Activated CD4-positive, alpha-beta T cell treated with anti-CD3 and anti-CD28 coated beads, Interleukin-2, amount 50 U/mL, for 1 hour (primary cell): ENCODE measurements at places on chromosomes 7 and 10.
A peak's percentile ranks its signal among the peaks of the same experiment; 100 is the strongest.

GRCh38 chr7:73683788-73684693 is 644 bp downstream of the BUD23 start:
- no peak for DNase-seq

GRCh38 chr10:109665321-109665720 is 258.0 kb downstream of the XPNPEP1 start:
- DNase-seq, result no peak

- no peak for DNase-seq
These were observed 62.6 kb downstream of the RNF32 start for GRCh38 chr7:156703209-156703608.

GRCh38 chr10:73772281-73773151 is 9.3 kb upstream of the CHCHD1 start:
- peak; percentile 73 for DNase-seq

- DNase-seq, result no peak
These were observed 69.7 kb upstream of the CAMK2B start for GRCh38 chr7:44395067-44395466.

DNA sequence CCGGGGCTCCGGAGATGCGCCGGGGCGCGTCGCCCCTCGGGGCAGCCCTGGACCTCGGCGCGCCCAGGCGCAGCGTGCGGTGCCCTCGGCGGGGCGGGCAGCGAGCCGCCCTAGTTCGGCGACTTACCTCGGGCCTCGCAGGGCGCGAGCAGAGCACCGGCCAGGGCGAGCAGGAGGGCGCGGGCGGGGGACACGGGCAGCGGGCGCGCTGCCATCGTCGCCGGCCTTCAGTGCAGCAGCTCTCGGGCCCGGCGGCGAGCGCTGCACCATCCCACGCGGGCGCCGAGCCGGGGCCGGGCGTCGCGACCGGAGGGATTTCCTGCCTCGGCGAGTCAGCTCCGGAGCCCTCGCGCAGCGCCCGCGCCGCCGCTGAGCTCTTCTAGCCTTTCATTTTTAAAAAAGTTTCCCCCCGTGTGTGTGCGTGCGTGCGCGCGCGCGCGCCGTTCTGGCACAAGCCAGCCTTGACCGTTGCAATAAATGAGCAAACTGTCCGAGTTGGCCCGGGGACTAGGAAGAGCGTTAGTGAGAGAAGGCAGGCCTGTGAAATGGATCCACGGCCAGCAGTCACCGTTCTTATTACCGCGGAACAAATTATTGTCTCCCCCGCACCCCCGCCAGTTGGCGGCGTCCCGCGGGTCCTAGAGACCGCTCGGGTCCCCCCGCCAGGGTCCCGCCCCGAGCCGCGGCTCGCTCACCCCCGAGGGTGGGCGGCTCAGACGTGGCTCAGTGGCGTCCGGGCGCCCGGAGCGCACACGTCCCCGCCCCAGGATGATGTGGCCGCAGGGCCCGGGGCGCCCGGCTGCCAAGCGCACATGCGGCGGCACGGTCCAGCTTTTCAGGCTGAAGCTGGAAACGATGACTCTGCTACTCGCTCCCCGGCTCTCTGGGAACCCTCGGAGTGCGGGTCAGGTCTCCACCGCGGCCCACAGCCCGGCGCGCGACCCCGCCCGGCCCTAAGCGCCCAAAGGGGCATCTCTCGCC is at the start of gene ADAM12:
ADAM12 (minus strand) TSS at position 547 of the 981 bp plus-strand sequence; CDS start at position 215, 332 bp downstream.
- DNase-seq, result no peak

GRCh38 chr10:129799942-129800341 is 164.1 kb downstream of the EBF3 start:
- DNase-seq, result no peak

DNA sequence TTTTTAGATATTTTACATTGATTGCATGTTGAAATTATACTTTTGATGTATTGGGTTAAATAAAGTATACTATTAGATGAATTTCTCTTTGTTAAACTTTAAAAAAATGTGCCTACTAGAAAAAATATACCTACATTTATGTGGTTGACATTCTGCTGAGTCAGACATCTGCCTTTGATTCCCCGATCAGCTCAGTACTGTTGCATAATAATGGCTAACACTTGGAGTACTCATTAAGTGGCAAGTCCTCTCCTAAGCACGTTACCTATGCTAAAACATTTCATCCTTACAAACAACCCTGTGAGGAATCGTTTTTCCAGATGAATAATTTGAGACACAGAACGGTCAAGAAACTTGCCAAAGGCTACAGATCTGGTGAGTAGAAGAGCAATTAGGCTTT is 14.0 kb upstream of the SEM1 start:
- DNase-seq, result no peak

- DNase-seq, result no peak
These were observed 708.1 kb upstream of the PCDH15 start for GRCh38 chr10:55509168-55509567.

DNA sequence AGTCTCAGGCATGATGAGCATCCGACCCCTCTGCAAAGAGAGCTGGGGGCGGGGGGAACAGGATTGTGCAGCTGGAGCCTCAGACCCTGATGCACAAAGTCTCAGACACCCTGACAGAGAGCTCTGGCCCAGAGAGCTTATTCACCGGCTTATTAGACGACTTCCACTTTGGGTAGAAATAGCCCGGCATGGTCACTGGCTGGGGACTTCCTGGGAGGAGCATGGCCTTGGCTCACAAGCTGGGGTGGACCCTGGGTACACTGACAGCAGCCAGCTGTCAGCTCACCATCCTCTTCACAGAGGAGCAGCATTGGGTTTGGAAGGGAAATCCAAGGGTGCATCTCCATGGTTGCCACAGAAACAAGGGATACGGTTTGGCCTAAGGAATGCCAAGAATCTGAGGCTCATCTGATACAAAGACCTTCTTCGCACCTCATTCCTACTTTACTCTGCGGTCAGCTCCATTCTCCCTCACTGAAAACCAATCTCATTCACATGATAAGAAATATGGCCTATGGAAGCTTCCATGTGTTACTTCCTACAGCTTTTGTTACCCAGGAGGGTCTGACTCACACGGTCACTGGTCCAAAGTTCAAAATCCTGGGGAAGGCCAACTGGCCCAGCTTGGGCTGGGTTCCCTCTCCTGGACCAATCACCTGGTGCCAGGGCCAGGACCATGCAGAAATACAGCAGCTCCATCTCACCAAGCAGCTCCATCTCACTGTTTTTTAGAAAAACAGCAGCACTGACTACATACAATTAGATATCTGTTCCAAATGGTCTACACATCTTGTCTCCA is 25.1 kb downstream of the ZNF467 start:
- DNase-seq, result no peak

- DNase-seq, result no peak
These were observed 4.8 kb downstream of the DYNC2I1 start for GRCh38 chr7:158861004-158861787.

GRCh38 chr10:80579181-80579763 is 41.6 kb downstream of the SH2D4B start:
- DNase-seq, result no peak

- DNase-seq, result no peak
These were observed 89.7 kb upstream of the RET start for GRCh38 chr10:42987121-42987541.

DNA sequence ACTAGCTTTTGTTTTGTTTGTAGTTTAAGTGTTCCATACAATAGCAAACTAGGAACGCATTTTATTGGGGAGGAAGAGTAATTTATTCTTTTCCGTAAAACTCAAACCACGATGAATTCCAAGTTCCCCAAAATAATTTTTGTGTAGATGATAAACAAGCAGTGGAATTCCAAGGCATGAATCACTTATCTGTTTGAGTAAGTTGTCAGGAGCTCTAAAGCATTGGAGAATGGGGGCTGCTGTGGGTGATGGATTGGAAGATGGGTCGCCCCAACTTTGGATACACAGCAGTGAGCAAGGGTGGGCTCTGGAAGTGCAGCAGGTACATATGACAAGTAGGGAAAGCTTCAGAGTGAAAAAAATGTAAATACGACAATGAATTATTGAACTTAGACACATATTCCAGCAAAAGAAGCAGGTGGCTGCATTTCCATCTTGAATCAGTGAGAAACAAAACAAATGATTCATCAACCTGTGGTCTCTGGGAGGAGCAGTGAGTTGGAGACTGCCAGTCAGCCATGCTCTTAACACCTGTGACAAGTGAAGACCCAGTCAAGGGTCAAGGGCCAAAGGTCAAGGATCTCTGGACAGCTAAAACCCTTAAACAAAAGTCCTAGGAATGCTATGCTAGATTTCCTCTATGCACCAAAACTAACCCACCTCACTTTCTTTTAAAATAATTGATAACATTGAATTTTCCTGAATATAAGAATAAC is 34.2 kb upstream of the ADRB1 start:
- no peak for DNase-seq

GRCh38 chr10:13263591-13263990 is 29.4 kb upstream of the UCMA start:
- DNase-seq, result no peak

DNA sequence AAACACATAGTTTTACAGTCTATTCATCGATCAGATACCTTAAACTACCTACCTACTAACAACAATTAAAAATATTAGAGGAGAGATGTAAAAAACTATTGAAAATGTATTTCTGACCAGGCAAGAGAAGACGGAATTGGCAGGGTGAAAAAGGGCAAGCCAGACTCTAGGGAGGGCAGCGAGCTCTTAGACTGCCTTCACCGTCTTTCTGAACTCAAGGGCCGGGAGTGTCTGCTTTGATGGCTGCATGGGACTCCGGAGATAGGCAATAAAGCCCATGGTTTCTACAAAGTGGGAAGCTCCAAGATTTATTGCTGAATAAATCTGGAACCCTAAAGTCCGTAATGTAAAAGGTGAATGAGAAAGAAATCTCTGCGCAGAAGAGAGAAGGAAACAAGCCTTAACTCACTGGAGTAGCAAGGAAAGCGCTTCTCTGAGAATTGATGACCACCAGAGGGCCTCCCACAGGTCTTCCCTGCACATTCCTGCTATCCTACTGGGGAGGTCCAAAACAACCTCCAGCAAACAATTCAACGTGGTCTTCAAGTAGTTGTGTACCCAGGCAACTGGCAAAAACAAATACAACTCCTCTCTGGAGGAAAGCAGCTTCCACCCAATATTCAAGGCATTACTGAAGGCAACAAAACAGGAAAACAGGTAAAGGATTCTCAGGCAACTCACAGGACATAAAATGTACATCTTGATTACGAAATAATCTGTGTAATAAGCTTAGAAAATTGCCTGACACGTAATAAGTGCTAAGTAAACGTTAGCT is 181.3 kb downstream of the SDK1 start:
- no peak for DNase-seq

DNA sequence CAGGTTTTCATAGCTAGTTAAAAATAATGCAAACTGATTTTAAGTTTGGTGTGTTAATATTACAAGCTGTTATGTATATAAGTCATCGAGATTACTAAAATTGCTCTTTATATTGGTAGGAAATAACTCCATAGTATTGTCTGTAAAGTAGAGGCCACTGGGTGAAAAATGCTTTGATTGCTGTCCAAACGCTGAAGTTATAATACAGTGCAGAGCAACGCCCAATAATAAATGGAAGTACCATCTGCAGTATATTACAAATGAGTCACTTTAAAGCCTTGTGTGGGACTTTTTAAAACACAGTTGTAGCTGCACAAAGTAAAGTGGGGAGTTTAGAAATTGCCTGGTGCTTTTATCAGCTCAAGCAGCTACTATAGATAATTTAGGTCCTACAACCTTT is 196.1 kb downstream of the NXPH1 start:
- DNase-seq, result no peak

DNA sequence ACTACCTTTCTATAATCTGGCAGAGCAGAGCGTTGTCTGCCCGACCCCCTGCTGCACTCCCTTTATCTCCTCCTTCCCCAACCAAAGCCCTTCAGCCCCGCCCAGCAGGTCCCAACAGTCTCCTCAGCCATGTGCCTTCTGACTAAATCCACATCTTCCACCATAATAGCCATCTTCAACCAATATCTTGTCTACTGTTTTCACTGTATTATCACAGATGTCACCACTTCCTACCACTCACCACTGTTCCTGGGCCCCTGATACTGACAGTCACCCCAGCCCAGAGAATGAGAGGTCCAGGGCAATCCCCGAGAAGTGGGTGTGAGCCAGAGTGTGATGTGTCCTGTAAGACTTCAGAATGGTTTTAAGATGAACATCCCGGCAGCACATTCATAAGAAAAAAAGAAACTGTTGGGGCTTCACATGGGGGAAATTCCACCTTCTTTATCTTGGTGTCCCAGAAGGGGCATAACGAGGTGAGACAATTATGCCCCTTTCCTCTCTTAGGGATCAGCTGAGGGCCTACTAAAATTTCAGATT is 25.3 kb downstream of the CCDC6 start:
- DNase-seq, result no peak

GRCh38 chr7:120164-120991 is 72.0 kb upstream of the FAM20C start:
- DNase-seq, result no peak

DNA sequence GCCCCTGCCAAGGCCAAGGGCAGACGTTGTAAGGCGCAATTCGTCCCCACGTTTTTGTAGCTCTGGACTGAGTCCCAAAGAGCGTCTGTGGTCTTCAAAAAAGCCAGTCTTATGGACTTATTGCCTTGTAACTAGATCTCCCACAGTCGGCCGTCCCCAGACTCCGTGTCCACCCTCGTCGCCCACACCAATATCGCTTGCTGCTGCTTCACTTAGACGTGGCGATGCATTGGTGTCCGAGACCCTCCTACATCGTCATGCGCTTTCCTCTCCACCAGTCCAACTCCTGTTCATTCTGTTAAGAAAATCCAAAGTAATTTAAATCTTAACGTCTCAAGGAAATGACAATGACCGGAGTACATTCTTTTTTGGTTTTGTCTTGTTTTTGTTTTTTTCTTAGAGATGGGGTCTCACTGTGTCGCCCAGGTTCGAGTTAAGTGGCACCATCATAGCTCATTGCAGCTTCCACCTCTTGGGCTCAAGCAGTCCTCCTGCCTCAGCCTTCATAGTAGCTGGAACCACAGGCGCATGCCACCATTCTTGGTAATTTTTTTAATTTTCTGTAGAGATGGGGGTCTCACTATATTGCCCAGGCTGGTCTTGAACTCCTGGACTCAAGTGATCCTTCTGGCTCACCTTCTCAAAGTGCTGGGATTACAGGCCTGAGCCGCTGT is 851 bp downstream of the KIFBP start:
- DNase-seq, result no peak

DNA sequence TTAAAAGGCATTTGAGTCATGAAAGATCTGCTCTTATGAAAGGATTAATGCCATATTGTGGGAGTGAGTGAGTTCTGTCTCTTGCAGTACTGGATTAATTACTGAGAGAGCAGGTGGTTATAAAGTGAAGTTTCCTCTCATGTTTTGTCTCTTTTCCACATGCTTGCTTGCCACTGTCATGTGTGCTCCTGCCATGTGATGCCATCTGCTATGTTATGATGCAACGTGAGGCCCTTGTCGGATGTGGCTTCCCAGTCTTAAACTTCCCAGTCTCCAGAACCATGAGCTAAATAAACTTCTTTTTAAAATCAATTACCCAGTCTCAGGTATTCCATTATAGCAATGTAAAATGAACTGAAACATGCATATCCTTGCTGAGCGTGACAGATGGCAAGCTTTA is 22.7 kb upstream of the TCTN3 start:
- DNase-seq, result no peak

GRCh38 chr7:26081638-26082037 is 70.4 kb upstream of the NFE2L3 start:
- DNase-seq, result no peak

GRCh38 chr10:34641147-34641912 is 173.8 kb downstream of the PARD3 start:
- no peak for DNase-seq
